Astrocyte of the cerebellum (primary cell): ENCODE measurements at places on chromosomes 2 and 18.

DNA sequence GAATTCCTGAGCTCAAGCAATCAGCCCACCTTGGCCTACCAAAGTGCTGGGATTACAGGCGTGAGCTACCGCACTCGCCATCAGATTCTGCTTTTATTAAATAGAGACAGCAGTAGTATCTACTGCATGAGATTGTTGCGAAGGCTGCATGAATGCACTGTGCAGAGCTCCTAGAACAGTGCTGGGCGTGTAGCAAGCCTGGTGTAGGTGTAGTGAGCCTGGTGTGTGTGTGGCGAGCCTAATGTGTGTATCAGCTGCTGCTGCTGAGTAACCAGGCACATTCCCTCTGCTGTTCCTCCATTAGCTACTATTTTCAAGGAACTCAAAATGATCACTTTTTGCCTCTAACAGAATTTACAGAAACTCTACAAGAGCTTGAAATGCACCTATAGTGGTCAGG lies 57.6 kb downstream of the PTPRM start:
- DNase-seq = no peak

DNA sequence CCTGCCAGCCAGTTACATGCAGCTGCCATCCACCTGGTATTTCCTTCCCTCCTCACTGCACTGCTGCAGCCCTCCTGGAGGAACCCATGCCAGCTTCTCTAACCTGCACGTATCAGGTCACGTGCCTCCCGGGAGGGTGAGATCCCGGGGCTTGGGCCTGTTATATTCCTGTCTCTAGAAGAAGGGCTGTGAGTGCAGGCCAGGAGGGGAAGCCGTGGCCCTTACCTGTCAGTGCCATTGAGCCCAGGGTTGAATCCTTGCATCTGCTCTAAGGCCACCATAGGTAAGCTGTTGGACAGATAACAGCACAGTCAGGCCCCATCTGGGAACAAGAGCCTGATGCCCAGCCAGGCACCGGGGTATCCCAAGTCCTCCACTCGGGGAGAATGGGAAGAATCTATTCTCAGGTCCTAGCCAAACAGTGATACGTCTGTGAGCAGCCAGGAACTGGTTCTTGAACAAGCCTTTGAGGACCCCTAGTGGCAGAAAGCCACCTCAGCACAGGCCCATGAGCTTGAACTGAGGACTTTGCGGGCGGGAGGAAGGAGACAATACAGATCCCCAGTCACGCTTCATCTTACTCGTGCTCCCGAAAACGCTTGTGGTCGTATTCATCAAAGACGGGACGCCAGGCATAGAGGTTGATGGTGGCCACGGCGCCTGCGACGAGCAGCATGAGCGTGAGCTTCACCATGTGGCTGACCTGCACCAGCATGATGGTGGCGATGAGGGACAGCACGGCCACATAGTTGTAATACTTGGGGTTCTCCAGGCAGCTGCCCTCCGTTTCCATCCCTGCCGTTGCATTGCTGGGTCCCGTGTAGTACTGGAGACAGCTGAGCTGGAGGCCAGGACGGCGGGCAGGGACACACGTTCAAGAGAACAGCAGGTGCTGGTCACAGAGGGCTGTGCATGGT lies 34.4 kb downstream of the CENPO start:
- peak; percentile 87 for DNase-seq

GRCh38 chr2:58620896-58621295 lies 379.8 kb upstream of the FANCL start:
- no peak for DNase-seq

DNA sequence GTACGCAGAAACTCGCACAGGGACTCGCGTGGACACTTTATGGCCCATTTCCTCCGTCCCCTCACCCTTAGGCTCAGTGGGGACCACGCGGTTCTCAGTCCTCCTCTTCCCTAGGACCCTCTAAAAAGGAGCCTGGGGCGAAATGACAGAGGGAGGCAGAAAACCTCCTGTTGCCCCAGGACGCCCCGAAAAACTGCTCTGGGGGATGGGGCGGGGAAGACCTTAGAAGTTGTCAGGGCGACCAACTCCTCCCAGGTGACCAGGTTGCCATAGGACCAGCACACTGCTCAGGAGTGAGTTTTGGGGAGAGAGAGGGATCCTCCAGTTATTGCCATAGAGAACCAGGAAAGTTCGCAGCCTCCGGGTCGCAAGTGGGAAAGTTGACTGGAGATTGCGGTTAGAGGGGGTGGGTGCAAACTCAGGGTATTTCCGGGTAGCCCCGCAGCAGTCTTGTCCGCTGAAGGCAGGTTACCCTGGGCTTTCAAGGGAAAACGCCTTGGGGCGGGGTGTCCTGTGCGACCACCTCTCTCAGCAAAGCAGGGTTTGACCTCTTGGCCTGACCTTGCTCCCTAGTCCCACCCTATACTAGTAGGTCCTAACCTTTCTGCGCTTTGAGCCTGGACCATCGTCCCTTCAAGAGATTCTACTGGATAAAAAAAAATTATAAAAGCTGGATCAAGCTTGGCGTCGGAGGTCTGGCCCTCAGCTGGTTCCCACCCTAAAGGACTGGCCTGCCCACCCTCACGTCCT lies 7.8 kb upstream of the PAX3 start:
- DNase-seq = no peak

DNA sequence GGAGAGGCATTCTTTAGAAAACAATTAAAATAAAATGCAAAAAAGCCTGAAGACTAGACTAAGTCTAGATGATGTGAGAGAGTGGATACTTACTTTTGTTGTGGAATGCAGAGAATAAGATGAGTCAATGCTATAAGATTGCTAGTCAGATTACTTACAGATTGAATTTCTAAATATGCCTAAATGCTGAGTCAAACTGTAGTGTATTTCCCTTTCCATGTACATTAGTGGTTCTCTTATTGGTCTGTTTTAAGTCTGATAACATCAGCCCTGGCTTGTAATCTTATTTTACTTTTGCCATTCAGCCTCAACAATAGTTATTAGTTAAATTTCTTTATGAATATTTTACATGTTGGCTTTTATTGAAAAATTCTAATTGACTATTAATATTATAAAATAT lies 702.7 kb downstream of the SOCS6 start:
- DNase-seq = no peak

DNA sequence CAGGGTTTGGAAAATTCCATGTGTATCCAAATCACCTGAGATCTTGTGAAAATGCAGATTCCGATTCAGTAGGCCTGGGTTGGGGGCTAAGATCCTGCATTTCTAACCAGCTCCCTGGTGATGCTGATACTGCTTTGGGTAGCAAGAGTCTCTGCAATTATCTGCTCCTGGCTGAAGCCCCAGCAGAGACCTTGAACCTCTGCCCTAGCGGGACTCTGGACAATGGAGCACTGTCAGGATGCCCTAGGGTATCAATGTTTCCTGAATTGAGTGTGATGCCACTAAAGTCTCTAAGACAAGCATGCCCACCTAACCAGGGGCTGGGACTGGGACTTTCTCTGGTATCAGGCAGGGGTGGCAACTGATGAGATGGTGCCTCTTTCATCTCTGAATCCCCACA lies 49.4 kb upstream of the KLHL29 start:
- no peak for DNase-seq

DNA sequence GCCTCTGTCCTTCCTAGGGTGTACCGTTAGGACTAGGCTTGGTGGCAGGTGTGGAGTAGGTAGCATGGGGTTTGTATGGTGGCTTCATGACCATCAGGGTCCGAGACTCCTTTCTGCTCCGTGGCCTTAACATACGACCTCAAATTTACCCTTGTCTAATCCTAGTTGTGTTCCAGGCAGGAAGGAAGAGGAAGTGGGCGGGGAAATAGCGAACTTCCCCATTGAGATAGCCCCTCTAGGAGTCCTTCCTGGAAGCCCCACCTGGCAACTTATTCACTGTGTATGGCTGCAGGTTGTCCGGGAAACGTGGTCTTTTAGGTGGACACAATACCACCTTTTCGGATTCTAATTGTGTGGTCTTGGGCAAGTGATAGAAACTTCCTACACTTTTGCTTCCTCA lies 9.3 kb downstream of the CD8A start:
- no peak for DNase-seq

- no peak for DNase-seq
Observed at GRCh38 chr2:101464841-101465240, 10.1 kb downstream of the RFX8 start.

GRCh38 chr2:17539611-17540092 lies 844 bp upstream of the VSNL1 start:
- DNase-seq = no peak

GRCh38 chr18:1511619-1512311 lies 607.1 kb downstream of the ADCYAP1 start:
- no peak for DNase-seq

- DNase-seq = no peak
Observed at GRCh38 chr18:77949355-77949973, 699.8 kb downstream of the GALR1 start.

DNA sequence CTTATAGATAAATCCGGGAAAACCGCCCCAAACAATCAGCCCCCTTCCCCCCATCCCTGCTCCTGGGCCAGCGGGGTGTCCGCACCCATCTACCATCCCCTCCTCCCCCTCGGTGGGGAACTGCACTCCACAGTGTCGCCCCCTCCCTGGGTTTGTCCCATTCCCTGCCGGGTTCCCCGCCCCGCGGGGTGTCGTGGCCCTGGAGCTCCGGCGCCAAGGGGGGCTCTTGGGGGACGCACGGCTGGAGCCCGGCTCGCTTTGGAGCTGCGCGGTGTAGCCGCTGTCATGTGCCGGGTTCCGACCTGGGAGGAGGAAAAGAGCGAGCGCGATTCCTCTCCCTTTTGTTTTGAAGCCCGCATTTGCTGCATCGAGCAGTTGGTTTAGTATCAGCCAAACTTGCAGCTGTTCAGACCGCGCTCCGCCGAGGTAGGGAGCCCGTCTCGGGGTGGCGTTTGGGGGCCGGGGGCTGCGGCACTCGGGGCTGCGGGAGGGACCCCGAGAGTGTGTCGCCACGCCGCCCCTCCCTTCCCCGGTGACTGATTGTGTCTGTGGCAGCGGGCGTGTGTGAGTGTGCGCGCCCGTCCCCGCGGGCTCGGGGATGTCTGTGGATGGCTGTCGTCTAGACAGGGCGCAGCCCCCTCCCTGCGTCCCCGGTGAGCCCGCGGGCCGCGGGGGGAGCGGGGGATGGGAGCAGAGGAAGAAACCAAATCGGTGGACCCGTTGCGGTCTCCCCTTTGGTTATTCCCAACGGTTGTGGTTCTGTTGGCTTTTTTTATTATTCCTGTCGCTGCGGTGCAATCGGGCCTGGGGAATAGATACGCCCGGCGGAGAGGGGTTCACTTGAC lies 797 bp downstream of the CTIF start:
- no peak for DNase-seq

GRCh38 chr2:320561-320960 lies 32.7 kb upstream of the ALKAL2 start:
- DNase-seq = no peak

GRCh38 chr2:47238638-47239037 lies 83.5 kb upstream of the STPG4 start:
- no peak for DNase-seq

- no peak for DNase-seq
Observed at GRCh38 chr2:18971628-18972027, 382.3 kb upstream of the NT5C1B start.

DNA sequence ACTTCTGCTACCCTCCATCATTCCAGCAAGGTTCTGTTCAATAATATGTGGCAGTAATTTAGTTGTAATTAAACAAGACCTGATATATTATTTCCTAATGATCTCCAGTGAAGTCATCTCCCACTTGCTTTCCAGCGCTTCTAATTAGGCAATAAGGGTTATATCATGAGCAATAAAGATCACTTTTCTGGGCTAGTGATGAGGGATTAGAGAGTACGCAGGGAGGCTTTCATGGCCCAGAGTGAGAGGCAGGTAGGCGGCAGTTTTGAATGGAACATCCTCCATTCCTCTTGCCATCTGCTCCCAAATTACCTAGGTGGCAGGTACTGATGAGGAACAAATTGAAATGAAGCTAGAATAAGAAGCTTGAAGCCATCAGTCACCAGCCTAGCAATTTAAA lies 358.1 kb upstream of the SYT4 start:
- no peak for DNase-seq

DNA sequence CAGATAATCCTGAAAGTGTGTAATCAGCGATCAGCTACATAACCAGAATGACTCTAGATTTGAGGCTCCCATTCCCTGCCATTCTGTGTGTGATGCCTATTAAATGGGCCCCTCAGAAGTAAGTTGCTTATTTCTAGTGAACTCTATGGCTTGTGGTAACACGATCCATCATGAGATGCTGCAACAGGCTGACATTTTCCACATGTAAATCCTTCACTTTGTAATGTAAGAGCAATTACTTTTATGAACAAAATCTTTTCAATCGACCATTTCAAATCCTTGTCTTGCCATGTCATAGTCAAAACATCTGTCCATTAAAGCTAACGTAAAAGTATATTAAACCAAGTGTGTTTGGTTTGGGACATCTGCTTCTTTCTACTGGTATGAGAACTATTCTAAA lies 175.9 kb upstream of the ETAA1 start:
- DNase-seq = no peak

DNA sequence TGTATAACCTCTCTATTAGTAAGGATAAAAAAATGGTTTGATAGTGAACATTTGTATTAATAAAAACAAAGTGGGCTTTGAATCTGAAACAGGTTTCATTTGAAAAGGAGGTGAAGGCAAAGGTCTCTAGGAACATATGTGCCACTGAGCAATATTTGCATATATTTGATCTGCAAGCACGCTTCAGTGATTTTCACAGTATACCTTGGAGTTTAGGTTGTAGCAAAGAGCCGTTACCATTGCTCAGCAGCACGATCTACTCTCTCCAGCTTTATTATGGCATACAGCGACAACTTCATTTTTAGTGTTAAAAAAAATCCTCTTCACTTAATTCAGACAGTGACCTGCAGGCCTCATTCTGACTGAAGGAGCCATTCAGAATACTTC lies 75.8 kb upstream of the ZEB2 start:
- DNase-seq = no peak

GRCh38 chr2:119181791-119182445 lies 23.4 kb upstream of the C1QL2 start:
- no peak for DNase-seq

GRCh38 chr2:8509621-8510020 lies 172.2 kb upstream of the ID2 start:
- DNase-seq = no peak

DNA sequence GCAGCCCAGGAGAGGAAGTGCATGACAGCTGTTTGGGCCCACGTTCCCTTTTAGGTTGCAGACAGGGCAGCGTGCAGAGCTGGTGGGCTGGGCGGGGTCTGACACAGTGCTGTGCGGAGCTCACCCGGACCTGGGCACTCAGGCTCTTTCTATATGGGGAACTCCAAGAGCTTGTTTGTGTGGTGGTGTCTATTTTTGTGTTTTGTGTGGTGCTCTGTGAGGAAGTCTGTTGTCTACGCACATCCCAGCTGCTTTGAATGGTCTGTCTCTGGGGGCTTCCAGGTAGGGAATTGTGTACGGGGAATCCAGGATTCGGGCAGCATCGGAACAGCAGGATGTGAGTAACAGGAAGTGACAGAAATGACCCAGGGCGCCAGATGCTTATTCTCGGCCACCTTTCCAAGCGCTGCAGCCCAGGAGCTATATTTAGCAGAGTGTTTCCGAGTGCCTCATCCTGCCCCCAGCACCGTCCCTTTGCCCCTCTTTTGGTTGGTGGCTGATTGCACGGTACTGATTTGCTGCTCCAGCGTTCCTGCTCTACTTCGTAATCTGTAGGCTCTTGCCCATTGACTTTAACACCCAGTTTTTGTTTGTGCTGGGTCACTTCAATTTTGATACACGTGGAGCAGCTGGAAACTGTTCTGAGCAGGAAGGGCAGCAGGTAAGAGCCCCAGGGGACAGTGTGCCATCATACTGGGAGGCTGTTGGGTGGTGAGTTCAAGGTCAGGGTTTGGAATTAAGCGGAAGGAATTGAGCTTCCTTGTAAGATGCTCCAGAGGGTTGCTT lies 64.7 kb downstream of the DGKD start:
- DNase-seq = no peak

GRCh38 chr2:190786404-190787166 lies 94.0 kb upstream of the GLS start:
- DNase-seq = no peak
